Fibroblast of lung (primary cell): ENCODE measurements at places on chromosomes 2 and 18. TPM values are rescaled to one million over a fixed set of nuclear protein-coding genes. Genes with fewer than 3 reads are reported as not detected.

NT5DC4 gene
- not detected in 2 replicates for total RNA-seq

GRCh38 chr2:12106440-12107080 lies 360.1 kb downstream of the LPIN1 start:
- H3K36me3 ChIP-seq = no peaks in the 10 kb centered on the region
- H3K4me3 ChIP-seq = no peak overlapping the region
- no peaks in the 10 kb centered on the region for H3K27me3 ChIP-seq
- peak overlapping the region; percentile 37 for H3K27ac ChIP-seq

DNA sequence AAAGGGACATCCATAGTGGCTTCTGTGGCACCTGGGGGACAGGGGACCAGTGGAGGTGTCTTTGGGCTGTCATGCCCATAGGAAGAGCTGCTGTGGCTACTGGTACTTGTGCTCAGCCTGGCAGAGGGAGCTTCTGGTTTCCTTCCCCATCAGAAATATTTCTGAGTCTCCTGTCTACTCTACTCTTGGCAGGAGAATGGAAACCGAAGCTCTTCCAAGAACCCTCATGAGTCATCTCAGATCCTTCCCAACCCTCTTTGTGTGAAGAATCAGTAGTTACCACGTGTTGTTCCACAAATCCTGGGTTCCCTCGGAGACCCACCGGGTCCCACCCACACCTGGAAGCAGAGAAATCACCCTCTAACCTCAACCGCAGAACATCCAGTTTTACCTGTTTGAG lies 234.9 kb downstream of the FHOD3 start:
- no peaks in the 10 kb centered on the region for H3K36me3 ChIP-seq
- no peak overlapping the region for H3K4me3 ChIP-seq

DNA sequence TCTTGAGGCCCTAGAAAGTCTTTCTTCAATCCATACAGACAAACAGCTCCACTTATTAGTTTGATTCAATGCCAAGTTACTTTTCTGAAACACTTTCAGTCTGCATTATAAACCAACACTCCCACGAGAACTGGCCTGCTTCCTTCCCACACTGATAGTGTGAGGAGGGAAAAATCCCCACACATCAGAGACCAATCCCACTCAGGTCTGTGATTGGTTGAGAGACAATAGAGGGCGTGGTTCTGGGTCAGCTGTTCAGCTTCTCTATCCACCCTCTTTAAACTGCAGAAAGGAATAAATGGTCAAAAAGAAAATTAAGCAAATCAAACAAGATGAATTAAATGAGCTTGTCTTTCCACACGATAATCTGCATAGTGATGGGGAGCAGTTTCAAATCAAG lies 152.5 kb downstream of the NRP2 start:
- no peak overlapping the region for H3K4me3 ChIP-seq
- H3K36me3 ChIP-seq = no peaks in the 10 kb centered on the region
- no peaks in the 10 kb centered on the region for H3K27me3 ChIP-seq
- peak; percentile 50 for DNase-seq

GRCh38 chr2:203870941-203871340 lies 3.4 kb downstream of the CTLA4 start:
- no peak overlapping the region for H3K4me3 ChIP-seq
- no peak for DNase-seq
- no peaks in the 10 kb centered on the region for H3K36me3 ChIP-seq
- no peak overlapping the region for H3K27ac ChIP-seq
